CD4-positive, alpha-beta T cell treated with Interferon gamma for 1 hour (primary cell): ENCODE measurements at places on chromosomes 7 and 10.
A peak's percentile ranks its signal among the peaks of the same experiment; 100 is the strongest.

DNA sequence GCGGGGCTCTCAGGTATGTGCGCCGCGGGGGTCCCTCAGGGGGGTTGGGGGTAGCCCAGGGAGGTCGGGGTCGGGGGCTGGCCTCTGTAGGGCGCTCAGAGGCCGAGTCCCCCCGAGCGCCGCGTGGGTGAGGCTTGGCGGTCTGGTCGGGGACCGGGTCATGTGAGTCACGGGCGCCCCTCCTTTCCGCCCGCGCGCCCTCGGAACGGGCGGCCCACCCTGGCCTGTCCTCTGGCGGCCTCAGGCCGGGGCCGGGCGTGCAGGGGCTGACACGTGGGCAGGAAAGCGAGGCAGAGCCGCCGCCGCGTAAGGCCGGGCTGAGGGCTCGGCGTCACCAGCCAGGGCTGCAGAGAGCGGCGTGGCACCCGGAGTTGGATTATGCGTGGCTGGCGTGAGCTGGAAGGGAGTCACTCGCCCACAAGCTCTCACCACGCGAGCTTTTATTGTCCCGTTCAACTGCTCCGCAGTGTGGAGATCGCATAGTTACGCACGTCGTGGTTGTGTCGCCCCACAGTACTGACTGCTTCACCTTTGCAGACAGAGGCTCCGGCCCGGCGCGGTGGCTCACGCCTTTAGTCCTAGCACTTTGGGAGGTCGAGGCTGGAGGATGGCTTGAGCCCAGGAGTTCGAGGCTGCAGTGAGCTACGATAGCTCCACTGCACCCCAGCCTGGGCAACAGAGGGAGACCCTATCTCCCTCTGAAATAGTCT is 385 bp downstream of the SHLD2 start:
- peak; percentile 79 for DNase-seq

DNA sequence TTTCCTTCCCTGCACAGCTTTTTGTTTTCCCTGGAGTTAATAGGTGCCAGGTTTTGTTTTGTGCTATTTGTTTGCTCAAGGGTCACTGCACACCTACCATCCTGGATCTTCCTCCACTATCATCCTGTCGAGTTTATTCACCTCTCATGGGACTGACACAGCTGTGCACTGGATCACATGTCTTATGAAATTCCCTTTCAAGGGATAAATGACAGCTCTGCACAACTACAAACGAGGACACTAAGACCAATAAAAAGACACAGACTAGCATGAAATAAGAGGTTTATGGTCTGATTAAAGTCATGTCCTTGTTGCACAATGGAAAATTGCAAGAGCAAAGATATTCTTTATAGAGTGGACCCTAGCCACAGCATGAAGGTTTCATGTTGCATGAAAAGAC is 76.7 kb upstream of the SFMBT2 start:
- no peak for DNase-seq

- DNase-seq, result no peak
Measured at GRCh38 chr7:1431634-1432380, 27.5 kb downstream of the MICALL2 start.

- DNase-seq, result no peak
Measured at GRCh38 chr10:31836569-31837406, 91.8 kb downstream of the ARHGAP12 start.

- no peak for DNase-seq
Measured at GRCh38 chr7:37234334-37234733, 214.3 kb downstream of the ELMO1 start.

DNA sequence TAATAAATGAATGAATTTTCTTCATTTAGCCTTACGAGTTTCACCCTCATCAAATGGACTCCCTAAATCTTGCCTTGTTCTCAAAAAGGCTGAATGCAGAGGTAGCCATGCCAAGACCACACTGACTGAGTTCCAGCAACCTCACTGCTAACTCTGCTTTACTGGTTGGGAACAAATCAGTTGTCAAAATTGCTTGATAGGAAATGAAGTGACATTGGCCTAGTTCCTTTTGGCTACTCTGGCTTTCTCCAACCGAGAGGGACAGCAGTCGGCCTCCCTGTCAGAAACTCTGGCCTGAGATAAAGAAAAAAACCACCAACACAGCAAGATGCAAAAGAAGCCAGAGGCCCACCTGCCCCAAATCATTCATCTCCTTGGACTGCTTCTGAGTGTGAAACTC is 87.0 kb downstream of the PPP1R3C start:
- DNase-seq, result no peak

GRCh38 chr10:50850578-50851230 is 34.7 kb downstream of the A1CF start:
- DNase-seq, result no peak

DNA sequence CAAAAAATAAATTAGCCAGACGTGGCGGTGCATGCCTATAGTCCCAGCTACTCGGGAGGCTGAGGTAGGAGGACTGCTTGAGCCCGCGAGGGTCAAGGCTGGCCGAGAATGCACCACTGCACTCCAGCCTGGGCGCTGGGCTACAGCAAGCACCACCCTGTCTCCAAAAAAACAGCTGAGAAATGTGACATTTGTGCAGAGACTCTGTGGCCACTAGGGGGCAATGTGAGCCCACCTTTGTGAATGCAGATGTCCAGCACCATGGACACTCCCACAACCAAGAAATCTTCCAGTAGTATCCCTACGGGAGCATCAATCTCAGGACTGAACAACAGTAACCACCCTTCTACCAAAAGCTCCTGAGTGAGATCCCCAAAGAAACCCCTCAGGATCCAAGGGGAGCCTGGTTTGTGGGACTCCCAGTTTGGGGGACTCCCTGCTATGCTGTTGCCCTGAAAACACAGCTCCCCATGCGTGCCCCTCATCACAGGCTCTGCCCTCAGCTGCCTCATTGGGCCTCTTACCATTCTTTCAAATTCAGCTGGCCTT is 6.2 kb upstream of the AHCYL2 start:
- peak; percentile 69 for DNase-seq

DNA sequence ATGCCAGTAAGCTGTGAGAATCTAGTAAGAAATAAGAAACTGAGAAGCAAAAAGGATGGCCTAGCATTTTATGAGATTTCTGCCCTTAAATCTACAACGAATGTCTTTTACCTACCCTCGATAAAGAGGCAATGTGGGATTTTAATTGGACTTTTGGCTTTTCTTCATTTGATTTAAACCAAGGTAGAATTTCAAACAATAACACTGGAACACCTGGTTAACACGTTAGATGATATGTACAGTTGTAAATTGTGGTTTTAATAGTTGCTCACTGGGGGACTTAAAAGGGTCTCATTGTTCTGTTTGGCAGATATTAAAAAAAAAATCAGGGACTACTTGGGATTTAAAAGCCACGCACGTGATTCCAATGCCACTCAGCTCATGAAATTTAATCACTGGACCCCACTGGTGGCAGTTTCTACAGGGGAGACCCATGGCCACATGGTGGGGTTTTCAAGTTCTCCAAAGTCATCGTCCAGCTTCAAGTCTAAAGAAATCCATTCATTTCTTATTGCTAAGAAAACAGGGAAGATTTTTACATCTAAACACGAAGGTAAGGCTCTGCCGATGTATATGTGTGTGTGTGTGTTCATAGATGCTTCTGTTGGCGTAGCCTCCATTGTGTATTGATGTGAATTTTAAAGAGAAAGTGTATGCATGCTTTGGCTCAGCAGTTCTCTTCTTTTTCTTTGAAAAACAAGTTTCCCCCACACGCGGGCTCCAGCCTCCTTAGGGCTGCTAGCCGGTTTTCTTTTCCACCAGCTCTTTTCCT is 588.6 kb upstream of the MKI67 start:
- DNase-seq, result no peak

- no peak for DNase-seq
Measured at GRCh38 chr7:70618020-70618551, 513.9 kb upstream of the GALNT17 start.

DNA sequence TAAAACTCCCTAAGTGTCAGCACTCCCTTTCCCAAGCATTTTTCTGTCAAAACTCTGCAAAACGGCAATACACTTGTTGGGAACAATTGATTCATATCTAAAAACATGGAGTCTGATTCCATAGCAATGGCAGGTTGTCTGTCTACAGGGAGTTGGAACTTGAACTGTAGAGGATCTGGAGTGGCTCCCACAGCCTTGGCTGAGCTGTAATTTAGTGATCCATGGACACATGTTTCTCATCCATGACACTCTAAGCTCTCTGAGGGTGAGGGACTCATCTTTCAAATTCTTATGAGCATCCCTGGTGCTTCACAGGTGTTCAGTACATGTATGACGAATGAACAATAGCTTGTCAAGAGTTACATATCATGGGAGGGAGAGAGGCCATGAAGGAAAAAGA is 466.1 kb downstream of the GRID1 start:
- DNase-seq, result no peak

GRCh38 chr7:70410134-70410750 is 721.7 kb upstream of the GALNT17 start:
- DNase-seq, result no peak
